ENCODE measurements at places on chromosomes 4 and X.

DNA sequence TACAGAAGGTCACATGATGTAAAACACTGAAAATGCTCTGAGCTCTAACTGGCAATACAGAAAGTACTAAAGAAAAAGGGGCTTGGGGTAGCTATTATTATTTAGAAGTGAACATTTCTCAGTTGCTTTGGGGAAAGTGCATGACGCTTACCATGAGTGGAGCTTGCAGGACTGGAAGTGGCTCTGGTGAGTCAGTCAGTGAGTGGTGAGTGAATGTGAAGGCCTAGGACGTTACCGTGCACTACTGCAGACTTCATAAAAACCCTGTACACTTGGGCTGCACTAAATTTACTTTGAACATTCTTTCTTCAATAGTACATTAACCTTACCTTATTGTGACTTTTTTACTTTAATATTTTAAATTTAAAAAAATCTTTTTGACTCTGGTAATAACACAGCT lies 89.3 kb upstream of the ENPP6 start:
- DNase-seq: no peak

- DNase-seq: no peak
These were observed 182.7 kb downstream of the KIT start for GRCh38 chr4:54840430-54840829.

DNA sequence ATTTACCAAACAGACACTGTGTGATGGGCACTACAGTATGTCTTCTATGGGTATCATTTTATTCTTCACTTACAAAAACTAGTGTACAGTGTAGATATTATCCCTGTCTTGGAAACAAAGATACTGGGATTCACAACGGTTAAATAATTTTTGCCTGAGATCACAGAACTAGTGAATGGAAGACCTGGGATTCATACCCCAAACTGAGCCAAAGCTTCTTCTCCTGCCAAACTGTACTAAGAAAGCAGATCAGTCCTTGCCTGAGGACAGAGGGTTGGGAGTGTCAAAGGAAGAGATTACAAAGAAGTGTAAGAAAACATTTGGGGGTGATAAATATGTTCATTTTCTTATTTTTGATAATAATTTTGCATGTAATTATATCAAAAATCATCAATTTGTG lies 43.1 kb downstream of the PPA2 start:
- DNase-seq: no peak

- DNase-seq: no peak
These were observed 135.2 kb downstream of the ADGRL3 start for GRCh38 chr4:61335241-61335763.

- DNase-seq: no peak
These were observed 310.4 kb downstream of the ARAP2 start for GRCh38 chr4:35933901-35934300.

DNA sequence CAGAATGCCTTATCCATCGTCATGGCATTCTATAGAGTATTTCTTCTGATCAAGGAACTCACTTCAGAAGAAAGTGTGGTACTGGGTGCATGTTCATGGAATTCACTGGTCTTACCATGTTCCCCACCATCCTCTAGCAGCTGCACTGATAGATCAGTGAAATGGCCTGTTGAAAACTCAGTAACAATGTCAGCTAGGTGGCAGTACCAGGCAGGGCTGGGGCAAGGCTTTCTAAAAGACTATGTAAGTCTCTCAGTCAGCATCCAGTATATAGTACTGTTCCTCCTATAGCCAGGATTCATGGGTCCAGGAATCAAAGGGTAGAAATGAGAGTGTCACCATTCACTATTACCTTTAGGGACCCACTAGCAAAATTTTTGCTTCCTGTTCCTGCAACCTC lies 15.8 kb upstream of the LDB2 start:
- no peak for DNase-seq

DNA sequence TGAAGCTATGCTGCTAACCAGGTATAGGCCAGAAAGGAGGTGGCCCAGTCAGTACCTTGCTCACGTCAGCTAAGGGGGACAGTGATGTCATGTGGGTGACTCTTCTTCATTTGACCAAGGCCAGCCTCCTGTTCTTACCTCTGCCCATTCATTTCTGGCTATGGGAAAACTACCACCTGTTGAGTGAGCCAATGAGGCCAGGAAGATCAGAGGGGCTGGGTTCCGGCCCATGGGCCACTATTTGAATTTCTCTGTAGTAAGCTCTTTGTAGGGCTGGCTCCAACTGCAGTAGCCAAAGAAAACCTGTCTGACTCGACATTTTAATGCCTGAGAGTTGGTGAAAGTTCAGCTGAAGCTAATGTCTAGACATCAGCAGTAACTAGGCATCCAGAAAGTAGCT lies 102.6 kb downstream of the AKAP4 start:
- DNase-seq: no peak

DNA sequence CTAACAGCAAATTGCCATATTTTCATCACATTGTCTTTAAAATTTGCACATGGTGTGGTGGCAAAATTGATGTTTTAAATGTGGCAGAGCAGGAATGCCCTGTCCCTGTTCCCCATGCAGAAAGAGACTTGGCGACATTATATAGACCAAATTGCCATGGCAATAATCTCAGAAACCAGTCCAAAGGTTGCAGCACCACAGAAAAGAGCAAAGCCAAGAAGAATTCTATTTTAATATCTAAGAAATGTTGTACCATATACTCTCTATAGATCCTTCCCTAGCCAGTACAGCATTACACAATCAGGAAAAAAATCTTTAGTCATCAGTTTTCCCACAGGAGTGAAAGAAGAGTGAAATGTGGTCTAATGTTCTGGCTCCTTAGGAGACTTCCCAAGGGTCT lies 80.0 kb downstream of the UGT2B28 start:
- DNase-seq: no peak

GRCh38 chr4:16670727-16671126 lies 227.7 kb downstream of the LDB2 start:
- DNase-seq: no peak

- no peak for DNase-seq
These were observed 975.7 kb upstream of the PABPC4L start for GRCh38 chr4:135177321-135177720.

GRCh38 chrX:139844884-139845283 lies 88.0 kb downstream of the ATP11C start:
- no peak for DNase-seq

DNA sequence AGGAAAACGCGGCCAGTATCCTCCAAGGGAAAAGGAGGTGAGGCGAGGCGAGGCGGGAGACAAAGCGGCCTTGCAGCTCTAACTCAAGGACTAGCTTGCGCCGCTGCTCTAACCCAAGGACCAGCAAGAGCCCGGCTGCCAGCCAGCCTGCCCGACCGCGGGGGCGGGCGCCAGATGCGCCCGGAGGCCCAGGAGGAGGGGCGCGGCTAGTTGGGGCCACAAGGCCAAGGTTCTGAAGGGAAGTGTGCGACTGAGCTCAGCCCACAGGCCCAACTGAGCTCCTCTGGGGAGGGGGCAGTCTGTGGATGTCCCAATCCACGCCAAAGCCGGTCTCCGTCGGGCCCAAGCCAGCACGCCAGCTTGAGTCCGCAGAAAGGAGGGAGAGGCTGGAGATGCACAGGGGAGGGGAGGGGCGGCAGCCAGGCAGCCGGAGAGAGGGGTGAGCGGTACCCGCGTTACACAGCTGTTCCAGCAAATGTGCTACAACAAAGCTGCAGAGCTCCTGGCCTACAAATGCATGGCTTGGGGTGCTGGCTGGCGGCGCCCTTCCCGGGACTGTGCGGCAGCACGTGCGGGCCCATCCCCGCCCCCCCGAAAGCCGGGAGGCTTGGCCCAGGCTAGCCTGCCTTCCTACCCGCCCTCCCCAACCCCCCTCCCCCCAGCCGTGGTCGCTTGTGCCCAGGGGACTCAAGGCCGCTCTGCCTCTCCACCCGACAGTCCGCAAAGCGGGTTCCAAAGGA lies 637 bp downstream of the AMER1 start:
- peak; percentile 33 for DNase-seq

DNA sequence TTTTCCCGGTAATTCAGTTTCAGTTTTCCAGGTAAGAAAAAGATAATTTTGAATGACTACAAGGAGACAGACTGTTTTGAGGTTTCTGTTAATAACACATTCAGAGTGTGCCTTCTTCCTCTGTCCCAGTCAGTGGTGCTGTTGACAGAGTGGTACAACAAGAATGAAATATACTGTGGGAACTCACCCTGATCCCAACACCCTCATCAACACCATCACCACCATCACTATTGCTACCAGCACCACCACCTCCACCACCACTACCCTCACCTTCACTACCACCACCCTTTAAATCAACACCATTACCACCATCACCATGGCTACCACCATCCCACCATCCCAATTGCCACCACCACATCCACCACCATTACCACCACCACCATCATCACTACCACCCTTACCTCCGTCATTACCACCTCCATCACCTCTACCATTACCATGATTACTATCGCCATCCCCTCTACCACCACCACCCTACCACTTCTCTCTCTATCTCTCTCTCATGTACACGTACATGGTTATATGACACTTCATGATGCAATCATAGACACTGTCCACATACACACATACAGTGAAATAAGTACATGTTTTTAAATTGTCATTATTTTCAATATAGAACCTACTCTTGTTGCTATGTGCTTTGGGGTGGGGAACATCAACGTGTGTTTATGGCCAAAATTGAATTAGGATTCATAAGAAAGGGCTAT lies 91.5 kb downstream of the MAMLD1 start:
- no peak for DNase-seq

GRCh38 chr4:3251691-3252479 lies 2.9 kb downstream of the MSANTD1 start:
- no peak for DNase-seq

GRCh38 chr4:144591401-144591800 lies 54.6 kb upstream of the HHIP start:
- DNase-seq: no peak

DNA sequence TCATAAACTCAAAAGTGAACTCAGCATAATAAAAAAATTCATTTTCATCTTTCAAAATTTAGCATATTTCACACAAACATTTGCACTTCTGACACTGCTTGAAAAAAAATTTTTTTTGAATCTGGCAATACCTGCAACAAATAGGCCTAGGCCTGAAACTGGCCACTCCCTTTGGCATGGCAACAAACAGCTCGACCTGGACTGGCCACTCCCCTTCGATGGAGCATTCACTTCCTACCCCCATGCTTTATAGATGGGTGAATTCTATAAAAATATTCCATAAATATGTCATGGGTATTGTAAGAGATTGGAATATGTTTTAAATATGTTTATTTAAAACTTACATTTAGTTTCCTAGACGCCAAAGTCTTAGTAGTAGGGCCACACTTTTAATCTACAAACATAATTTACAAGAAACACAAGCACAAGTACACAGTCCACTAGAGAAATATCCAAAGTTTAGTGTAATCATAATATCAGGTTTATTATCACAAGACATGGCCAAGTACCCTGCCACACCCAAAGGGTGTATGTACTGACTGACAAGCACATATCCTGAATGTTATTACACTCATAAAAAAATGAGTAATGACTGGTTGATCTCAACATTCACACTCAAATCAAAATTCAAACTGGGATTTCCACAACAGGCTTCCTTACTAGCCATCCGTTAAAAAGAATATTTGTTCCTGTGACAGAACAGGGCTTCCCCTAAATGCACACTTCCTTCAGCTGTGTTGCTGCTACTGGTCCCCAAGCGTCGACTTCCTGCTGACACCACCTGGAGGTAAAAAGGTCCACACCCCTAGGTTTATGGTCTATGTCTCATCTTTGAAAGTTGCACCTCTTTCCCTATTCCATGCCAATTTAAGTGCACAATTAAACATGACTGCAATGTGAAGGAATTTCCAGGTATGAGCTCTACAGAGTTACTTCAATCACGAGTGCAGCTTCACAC lies 271.5 kb downstream of the NR3C2 start:
- DNase-seq: no peak

DNA sequence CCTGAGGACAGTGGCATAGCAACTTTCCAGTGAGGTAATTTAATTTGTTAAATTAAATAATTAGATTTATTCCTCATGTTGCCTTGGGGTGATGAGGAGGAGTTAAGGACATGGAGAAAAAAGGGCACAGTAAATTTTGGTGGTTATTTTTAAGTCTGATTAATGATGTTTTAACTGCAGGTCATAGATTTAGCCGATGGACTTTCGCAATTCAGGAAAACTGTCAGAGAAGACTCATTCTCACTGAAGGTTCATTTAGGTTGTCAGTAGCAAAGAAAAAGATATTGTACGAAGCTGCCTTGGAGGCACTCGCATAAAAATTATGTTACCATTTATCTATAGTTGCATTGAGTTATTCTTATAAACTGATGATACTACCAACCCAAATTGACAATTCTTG lies 164.2 kb upstream of the PITX2 start:
- no peak for DNase-seq

GRCh38 chr4:77905651-77906263 lies 43.1 kb downstream of the MRPL1 start:
- no peak for DNase-seq

DNA sequence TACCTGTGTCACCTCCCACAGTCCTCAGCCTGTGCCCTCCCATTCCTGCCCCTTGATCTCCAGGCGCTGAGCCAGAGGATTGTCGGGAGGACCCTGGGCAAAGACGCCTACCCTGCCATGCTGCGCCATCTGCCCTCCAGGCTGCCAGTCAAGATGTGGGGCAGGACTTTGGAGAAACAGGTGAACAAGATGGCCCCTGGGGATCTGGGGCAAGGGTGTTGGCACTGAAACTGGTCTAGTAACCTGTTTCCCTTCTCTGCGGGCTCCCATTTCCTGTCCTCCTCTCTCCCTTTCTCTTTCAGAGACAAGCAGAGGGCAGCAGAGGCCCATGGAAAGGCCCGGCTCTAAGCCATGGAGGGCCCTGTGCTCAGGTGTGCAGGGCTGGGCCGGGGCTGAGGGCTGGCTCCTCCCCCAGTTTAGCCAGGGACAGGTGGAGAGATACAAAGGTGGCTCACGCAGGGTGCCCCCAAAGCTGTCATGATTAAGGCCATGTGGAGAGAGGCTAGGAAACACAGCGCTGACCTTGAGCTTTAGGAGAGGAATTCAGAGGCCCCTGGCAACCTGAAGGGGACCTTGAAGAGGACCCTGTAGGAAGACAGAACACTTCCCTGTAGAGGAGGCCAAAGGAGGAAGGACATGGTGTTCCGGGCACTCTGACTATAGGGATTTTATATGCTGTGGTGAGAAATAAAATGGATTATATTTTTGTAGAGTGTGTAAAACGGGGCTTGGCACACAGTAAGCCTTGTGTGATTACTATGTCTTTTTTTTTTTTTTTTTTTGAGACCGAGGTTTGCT lies at the start of gene GLOD5:
Gene GLOD5, plus strand, starts transcription at position 74 of the 798 bp plus-strand sequence. Its CDS starts 44 bp downstream, at position 118.
- peak; percentile 11 for DNase-seq

DNA sequence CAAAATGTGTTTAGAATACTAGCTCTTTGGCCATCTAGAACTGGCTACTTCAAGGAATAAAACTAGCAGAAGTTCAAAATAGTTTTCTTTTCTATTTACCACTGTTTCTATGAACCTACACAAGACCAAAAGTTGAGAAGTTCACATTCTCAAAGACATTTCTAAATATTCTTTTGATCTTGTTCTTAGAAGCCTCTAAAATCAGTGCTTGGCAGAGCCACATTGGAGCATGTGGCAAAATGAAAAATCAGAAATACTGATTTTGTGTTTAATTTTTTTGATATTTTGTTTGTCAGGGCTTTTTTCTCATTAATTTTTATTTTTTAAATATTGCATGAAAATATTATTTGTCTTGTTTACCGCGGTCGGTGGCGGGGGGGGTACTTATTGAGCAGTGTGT lies 853.8 kb upstream of the INTU start:
- DNase-seq: no peak

Measured in stimulated activated CD4-positive, alpha-beta T cell treated with anti-CD3 and anti-CD28 coated beads, Interleukin-15, amount 100 ng/mL, for 24 hours (primary cell).